ENCODE measurements at places on chromosomes 6 and 20. TPM values are rescaled to one million over a fixed set of nuclear protein-coding genes. Genes with fewer than 3 reads are reported as not detected.

The CALHM6 gene
- 2.0 TPM for total RNA-seq

The TRAPPC3L gene
- total RNA-seq = not detected

The KIF16B gene
- 9.4 TPM for total RNA-seq

The NRN1 gene
- total RNA-seq = 0.13 TPM

The TMX4 gene
- 25.3 TPM for total RNA-seq

The PAK5 gene
- not detected for total RNA-seq

The ESR1 gene
- total RNA-seq = 0.13 TPM

The SRMS gene
- total RNA-seq = not detected

The PRDM13 gene
- not detected for total RNA-seq

The DPPA5 gene
- total RNA-seq = not detected

The ADTRP gene
- total RNA-seq = 0.26 TPM

The C20orf141 gene
- total RNA-seq = not detected

The RSPH4A gene
- 0.40 TPM for total RNA-seq

The DDO gene
- 0.65 TPM for total RNA-seq

The LY6G5B gene
- 2.1 TPM for total RNA-seq

The HLA-DQB1 gene
- 0.32 TPM for total RNA-seq

The NINL gene
- 9.0 TPM for total RNA-seq

The CCDC170 gene
- 0.24 TPM for total RNA-seq

The SLCO4A1 gene
- not detected for total RNA-seq

The GTSF1L gene
- not detected for total RNA-seq

The PRSS35 gene
- 3.7 TPM for total RNA-seq

The GPLD1 gene
- total RNA-seq = 0.26 TPM

The RBM12 gene
- 31.9 TPM for total RNA-seq

The LIN28B gene
- not detected for total RNA-seq

The HMGCLL1 gene
- total RNA-seq = 0.39 TPM

The POPDC3 gene
- total RNA-seq = 39.7 TPM

The DXO gene
- total RNA-seq = 24.6 TPM

The GSTA2 gene
- not detected for total RNA-seq

The SNX14 gene
- 53.5 TPM for total RNA-seq

The TBCC gene
- 45.3 TPM for total RNA-seq

The PSMB8 gene
- total RNA-seq = 73.2 TPM

The RCAN2 gene
- 5.9 TPM for total RNA-seq

The OOEP gene
- total RNA-seq = not detected

The MMP24 gene
- total RNA-seq = not detected

The NCOA7 gene
- total RNA-seq = 10.6 TPM

The LRP11 gene
- total RNA-seq = 51.3 TPM

The MPIG6B gene
- not detected for total RNA-seq

The MGME1 gene
- 7.9 TPM for total RNA-seq

The ME1 gene
- total RNA-seq = 20.0 TPM

The DNAAF9 gene
- total RNA-seq = 11.3 TPM

The MATN4 gene
- total RNA-seq = not detected

The MAP7 gene
- total RNA-seq = 0.52 TPM

The PRR18 gene
- total RNA-seq = not detected

The BCAS4 gene
- total RNA-seq = 1.4 TPM

All from epithelial cell of alveolus of lung (primary cell).